ENCODE measurements at places on chromosomes 7 and 10.
A peak's percentile ranks its signal among the peaks of the same experiment; 100 is the strongest.

GRCh38 chr10:125091891-125092290 lies 68.5 kb downstream of the CTBP2 start:
- no peak for DNase-seq

DNA sequence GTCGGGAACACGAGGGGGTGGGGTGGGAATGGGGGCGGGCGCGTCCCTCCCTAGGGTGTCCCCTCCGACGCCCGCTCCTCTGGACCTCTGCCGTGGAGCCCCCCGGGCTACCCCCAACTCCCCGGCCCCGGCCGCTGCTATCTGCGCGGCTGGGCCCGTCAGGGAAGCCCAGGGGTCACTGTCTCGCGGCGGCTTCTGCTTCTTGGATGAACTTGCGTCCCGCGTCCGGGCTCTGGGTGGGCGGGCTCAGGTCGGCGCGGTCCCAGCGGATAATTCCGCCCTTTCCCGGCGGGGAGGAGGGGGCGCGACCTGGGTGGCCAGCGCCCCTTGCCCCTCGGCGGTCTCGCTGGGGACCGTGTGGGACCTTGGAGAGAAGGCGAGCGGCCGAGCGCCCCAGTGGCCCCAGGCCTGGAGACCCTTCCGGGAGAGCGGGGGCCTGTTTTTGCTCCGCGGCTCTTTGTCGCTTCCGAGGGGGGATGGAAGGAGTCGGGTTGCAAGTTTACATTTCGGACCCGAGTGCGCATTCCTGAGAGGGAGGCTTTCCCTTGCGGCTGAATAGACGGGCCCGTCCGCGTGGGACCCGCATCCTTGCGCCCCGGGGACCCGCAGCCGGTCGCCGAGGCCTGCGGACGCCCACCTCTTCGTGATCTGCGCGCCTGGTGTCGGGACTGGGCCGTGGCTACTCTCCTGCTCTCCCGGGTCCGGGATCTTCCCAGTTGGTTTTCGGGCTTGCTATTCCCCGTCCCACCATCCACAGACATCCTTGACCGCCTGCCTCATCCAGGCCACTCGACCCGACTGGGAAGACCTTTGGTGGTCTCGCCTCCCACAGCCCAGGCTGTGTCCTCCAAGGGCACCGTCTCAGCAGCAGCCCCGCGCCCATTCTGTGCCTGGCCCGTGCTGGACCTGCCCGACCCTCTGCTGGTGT lies 812 bp downstream of the DOCK1 start:
- DNase-seq: peak; percentile 41

DNA sequence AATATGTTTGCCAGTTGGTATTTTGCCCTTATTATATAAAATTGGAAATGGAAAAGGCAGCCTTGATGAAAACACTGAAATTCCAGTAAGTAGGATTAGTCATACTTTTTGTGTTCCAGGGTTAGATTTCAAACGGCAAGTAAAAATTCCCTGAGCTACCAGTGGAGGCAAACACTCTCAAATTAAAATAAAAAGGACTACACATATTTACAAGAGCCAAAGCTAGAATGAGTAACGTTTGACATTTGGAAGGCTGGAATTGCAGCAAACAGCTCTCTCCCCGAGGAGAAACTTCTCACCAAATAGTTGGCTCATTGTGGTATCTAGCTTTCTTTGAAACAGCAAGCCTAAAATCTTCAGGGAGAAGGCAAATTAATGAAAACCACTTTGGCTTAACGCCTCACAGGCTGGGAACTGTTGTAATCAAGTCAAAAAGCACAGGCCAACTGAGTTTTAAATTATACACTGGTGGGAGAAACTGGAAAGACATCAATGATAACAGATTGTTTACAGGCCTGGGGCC lies 288.4 kb downstream of the SNX13 start:
- DNase-seq: no peak

DNA sequence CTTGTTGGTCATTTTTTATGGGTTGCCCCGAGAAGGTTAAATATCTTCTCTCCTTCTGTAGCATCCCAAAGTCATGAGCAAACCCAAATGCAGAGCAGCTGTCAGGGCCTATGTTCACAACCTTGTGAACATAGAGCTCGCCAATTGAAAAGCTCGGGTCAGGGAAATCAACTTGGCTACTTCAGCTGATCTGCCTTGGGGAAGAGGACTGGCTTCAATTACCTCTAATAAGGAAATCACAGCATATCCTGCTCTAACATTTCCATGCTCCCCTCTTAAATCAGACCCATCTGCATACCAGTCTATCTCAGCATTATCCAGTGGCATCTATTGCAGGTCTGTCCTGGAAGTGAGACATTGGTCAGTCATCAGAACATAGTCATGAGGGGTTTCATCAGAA lies 105.6 kb downstream of the ANKRD26 start:
- DNase-seq: no peak

DNA sequence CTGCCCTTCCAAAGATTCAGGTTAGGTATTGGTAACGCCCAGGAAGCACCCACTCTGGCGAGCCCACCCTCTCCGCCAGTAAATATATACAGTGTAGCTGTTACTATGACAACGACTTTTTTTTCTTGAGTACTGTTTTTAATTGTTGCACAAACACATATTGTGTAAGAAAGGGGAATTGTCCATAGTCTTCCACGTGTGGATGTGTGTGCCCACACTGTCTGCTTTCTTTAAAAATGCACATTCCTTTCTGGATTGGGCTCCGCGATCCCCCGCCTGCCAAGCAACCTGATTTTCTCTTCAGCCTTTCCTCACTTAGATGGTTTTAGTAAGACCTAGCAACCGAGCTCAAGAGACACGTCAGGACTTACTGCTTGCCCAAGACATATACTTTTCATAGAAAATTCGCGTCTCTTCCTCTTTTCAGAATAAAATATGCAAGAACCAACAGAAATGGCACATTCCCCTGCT lies 247.8 kb downstream of the EBF3 start:
- DNase-seq: no peak

Data from HepG2 (cell line).